CD4-positive, alpha-beta T cell treated with Interleukin-10 for 1 hour (primary cell): ENCODE measurements at places on chromosomes 4 and X.

GRCh38 chr4:39285111-39285795 is 80.9 kb downstream of the RFC1 start:
- no peak for DNase-seq

DNA sequence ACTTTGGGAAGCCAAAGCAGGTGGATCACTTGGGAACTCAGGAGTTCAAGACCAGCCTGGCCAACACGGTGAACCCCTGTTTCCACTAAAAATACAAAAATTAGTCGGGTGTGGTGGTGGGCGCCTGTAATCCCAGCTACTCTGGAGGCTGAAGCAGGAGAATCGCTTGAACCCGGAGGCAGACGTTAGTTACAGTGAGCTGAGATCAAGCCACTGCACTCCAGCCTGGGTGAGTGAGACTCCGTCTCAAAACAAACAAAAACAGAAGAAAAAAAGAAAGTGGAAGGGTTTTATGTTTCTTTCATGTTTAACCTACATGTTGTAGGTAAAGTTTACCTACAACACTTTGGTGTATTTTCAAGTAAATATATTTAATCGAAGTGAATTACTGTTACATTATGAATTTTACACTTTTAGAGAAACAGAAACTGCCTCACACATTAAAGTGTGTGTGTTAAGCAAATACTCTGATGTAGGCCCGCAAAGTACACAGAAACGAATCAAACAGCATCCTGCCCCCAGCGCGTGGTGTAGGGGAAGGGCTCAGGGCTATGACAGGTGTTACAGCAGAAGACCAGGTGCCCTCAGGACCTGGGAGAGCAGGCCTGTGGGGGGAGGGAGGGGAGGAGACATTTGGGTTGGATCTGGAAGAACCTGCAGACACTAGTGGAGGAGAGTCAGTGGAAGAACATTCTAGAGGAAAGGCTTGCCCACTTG is 39.0 kb downstream of the PTTG2 start:
- no peak for DNase-seq

GRCh38 chr4:170853422-170854021 is 763.8 kb upstream of the AADAT start:
- DNase-seq: no peak

DNA sequence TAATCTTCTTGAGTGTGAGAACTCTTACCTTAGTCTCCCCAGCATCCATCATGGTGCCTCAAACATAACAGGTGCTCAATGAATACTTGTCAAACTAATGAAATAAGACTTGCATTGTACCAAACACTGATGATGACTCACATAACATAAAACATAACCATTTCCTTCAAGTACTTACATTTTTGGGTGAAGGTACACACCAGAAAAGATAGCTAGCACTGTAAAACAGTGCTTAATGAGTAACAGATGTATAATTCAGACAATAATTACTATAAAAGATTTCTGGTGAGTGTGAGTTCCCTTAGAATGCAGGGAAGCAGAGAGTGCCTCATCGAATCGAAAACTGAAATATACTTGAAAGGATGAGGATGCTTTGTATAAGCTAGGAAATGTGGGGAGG is 70.1 kb upstream of the HCCS start:
- no peak for DNase-seq

- no peak for DNase-seq
These were observed 40.8 kb downstream of the LRBA start for GRCh38 chr4:150974252-150974640.

GRCh38 chr4:77582156-77582555 is 23.5 kb upstream of the CXCL13 start:
- no peak for DNase-seq
